ENCODE measurements at places on chromosomes 5 and 9.

DNA sequence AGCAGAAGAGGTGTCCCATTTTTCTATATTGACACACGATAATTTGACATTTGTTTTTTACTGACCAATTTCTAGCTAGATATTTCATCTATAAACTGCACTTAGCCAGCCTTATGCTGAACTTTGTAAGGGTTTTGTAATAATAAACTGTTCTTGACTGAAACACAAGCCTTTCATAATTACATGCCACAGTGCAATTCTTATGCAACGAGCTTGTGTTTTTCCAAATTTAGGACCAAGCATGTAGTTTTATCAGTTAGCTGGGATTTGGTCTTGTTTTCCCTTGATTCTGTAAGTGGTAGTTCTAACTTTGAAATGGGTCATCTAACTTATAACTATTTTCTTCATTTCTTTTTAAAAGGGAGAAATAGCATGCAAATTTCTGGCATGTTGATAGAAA is 1.3 kb upstream of the LURAP1L start:
- no peak for DNase-seq

DNA sequence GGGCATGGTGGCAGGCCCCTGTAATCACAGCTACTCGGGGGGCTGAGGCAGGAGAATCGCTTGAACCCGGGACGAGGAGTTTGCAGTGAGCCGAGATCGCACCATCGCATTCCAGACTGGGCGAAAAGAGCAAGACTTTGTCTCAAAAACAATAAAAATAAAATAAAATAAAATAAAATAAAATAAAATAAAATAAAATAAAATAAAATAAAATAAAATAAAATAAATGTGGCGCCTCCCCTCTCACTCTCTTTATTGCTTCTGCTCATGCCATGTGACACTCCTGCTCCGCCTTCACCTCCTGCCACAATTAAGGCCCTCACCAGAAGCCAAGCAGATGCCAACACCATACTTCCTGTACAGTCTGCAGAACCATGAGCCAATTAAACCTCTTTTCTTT is 3.8 kb upstream of the SHC3 start:
- no peak for DNase-seq

DNA sequence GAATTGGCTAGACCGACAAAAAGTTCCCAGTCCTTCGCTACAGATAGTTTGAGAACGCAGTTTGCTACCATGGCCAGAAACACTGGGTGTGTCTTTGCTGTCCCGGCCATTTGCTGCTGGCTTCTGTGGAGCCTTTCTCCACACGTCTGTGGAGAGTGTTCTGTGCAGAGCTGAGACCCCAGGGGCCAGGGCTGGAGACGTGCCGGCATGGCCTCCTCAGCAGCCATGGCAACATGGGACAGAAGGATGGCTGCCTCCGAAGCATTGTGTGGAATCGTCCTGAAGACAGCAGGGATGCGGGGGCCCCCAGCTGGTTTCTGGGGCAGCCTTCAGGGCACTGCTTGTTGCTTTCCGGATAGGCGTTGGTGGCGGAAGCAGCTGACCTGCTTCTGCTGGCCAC is 142.8 kb downstream of the GADD45G start:
- DNase-seq: no peak

GRCh38 chr5:146007989-146008388 is 71.6 kb downstream of the SH3RF2 start:
- DNase-seq: no peak

GRCh38 chr9:126773004-126773607 is 31.7 kb upstream of the ZBTB43 start:
- DNase-seq: no peak

- no peak for DNase-seq
Measured at GRCh38 chr9:18324928-18325745, 148.8 kb upstream of the ADAMTSL1 start.

DNA sequence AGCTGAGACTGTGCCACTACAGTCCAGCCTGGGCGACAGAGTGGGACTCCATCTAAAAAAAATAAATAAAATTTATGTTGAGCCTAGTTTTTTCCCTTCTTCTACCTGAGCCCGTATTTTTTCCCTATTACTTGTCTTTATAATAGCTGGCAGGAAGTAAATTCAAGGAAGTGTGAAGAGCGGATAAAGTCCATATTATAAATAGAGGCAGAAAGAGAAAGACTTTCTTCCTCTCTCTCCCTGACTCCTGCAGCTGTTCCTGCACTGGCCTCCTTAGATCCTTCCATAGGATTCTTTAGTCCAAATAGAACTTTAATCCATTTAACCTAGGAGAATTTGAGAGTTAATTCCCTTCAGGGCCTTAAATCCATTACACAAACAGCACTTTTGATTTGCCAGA is 10.3 kb upstream of the ERBIN start:
- no peak for DNase-seq

DNA sequence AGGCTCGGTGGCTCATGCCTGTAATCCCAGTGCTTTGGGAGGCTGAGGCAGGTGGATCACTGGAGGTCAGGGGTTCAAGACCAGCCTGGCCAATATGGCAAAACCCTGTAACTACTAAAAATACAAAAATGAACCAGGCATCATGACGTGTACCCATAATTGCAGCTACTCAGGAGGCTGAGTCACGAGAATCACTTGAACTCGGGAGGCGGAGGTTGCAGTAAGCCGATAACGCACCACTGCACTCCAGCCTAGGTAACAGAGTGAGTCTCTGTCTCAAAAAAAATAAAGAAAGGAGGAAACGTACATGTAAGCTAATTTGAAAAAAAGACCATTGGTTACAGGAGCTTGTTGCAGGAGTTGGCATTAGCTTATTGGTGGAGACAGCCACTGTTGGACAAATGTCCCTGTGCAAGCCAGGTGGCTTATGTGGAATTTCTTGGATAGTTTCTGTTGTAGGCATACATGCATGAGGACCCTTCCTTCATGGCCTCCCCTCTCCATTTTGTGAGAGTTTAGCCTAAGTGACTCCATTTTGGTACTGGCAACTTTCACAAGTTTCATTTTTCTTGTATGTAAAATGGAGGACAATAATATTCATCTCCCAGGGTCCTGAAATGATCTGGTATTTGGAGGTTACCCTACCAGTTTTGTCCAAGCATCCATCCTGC is 16.8 kb upstream of the RAB14 start:
- no peak for DNase-seq

DNA sequence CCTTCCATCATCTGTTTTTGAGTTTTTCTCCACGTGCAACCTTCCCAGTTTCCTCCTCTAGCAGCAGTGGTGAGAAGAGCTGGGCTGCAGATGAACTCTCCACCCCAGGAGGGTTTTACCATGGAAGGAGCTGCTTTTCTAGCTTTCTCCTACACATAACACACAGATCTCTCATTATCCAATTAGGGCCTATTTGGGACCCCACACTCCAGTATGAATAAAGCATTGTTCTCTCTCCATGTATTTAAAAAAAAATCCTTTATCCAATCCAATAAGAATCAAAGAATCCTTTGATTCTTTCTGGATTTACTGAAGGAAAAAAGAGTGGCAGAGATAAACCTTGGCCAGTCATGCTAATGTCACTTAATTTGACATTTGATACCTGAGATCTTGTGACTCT is 31.6 kb upstream of the NAA35 start:
- DNase-seq: no peak

- no peak for DNase-seq
Measured at GRCh38 chr9:81031422-81032029, 657.8 kb downstream of the TLE1 start.

DNA sequence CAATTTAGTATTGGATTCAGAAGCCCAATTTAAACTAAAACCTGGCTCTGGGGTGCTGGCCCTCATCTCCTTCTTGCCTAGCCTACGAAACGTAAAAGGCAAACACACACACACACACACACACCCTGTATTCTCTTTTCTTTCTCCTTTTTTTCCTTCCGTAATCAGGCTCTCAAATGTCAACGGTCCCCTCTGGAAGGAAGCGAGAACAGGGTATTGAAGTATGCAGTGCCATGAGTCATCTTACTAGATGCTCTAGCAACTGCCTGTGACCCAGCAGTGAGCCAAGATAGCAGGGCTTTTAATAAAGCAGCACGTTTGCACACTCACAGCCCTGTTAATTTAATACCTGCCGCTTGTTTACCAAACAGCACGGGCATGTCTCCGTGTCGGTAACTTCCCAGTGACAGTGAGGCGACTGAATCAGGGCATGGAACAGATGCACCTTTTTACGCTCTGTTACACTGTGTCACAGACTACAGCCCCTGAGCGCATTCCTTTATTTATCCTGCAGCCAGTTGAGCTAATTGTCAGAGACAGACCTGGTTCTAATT is 243.8 kb downstream of the BNC2 start:
- no peak for DNase-seq

DNA sequence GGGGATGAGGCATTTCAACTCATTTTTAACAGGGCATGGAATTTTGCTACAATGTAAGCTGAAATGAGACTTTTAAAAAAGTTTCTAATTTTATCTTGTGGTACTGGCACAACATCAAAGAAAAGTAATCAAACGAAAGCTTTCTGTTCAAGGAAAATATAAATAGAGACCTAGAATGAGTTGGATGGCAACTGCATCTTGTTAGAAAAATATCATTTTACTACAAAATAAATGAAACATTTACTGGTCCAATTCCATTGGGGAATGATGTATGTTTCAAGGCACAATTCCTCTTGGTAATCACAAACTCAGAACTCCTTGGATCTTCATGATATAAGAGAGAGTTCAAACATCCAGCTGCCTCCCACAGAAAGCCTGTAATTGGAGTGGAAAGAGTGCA is 102.8 kb downstream of the HMHB1 start:
- DNase-seq: no peak

GRCh38 chr5:148981353-148981752 is 81.5 kb downstream of the SH3TC2 start:
- DNase-seq: no peak

DNA sequence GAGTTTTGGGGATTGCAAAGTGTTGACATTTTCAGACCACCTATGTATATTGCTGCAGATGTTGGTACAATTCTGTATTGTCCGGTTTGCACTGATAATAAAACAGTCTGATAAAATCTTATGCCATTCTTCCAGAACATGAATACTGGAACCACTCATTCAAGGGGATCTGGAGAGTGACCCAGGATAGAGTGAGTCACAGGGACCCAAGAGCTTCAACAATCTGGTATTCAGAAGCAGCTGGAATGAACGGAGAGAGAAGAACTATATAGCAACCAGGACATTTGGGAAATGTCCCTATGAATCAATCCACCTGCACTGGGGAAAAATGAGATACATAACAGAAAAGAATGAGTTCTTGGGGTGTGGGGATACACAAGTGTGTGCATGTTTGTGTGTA is 73.3 kb downstream of the SH3TC2 start:
- DNase-seq: no peak

- no peak for DNase-seq
Measured at GRCh38 chr5:98905857-98906688, 22.7 kb downstream of the CHD1 start.

DNA sequence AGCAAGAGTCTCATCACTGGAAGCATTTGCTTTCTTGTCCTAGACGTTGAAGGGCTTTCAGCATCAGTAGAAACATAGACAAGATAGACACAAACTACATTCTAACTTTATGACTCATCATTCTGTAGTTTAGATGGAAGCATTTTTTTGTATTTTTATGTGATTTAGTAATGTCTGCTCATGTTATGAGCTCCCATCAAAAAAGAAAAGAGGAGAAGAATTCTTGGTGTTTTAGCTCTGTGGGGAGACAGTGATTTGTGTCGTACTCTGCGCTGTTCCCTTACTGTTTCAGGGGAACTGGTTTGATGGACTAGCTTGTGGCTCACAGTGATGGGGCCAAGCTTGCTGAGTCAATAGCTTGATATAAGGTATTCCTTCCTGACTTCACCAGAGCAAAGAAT is 159.2 kb upstream of the WWC1 start:
- no peak for DNase-seq
